Kidney epithelial cell (primary cell): ENCODE measurements at places on chromosomes 4 and X.

GRCh38 chr4:108130955-108131354 lies 37.8 kb downstream of the LEF1 start:
- no peak for DNase-seq

- no peak for DNase-seq
These were observed 10.8 kb downstream of the CETN2 start for GRCh38 chrX:152819732-152820131.

DNA sequence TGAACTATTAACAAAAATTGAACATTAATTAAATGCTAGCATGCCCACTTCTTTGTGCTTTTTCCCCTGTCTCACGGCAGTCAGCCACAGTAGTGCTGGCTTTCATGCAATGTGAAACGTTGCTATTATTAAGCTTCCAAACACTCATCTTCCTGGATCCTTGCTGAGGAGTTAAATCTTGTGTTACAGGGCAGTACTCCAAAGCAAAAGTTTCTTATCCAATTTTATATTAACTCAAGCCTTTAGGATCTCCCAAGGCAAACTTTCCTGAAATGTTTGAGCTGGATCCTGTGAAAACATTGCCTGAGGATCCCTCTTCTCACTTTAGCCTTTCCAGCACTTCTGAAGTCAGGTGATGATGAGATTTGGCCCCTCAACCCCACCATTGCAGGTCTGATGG lies 1454.8 kb downstream of the FSTL5 start:
- DNase-seq: no peak

- DNase-seq: no peak
These were observed 49.8 kb downstream of the OSTC start for GRCh38 chr4:108700081-108700757.

DNA sequence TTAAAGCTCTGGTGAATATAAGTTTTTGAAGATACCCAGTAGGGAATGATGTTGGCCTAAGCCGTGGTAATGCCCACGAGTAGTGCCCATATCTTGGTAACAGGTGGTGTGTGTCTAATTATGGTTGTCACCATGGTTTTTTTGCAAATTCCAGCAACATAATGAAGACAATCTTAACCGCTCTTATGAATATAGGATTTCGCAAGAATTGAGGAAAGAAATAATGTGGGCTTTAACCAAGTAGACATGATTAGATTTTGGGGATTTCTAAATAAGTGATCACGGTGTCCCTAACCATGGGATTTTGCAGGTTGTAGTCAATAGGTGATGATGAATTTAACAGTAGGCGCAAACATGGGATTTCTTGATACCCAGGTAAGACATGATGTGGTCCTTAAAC lies 2.5 kb downstream of the ATXN3L start:
- no peak for DNase-seq

DNA sequence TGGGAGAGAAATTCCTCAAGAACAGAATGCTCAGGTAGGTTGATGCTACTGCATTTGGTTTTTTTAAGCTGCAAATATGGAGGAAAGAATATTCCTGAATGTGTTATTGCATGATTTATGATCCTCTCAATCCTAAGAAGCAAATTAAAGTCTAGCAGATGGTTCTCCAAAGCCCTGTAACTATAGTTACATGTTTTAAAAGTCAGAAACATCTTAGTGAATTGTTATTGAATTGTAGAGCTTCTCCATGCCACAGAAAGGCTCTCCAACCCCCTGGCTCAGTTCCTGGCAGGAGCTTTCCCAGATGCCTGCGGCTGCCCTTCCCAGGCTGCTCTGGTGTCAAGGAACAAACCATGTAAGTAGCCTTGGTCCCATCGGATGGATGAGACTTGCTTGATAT lies 227.8 kb upstream of the GATB start:
- no peak for DNase-seq

DNA sequence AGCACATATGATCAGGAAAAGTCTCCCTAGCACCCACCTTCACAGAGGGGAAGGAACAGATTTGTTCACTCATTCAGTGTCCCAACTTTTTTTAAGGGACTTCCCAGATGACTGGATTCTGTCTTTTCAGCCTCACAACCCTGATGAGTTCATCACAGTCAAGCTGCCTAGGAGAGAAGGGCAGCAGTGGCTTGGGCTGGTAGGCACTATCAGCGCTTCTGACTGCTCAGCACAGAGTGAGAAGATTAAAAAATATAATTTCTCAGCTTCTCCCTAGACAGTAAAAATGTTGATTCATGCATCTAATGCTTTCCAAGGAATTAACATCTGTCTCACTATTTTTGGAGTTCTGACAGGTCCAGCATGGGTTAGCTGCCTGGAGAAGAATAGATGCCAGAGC lies 328.2 kb downstream of the DTHD1 start:
- no peak for DNase-seq

- DNase-seq: no peak
These were observed 102.4 kb downstream of the CEP135 start for GRCh38 chr4:56051029-56051709.

- no peak for DNase-seq
These were observed 6.8 kb upstream of the SLC25A6 start for GRCh38 chrX:1398431-1399340.

DNA sequence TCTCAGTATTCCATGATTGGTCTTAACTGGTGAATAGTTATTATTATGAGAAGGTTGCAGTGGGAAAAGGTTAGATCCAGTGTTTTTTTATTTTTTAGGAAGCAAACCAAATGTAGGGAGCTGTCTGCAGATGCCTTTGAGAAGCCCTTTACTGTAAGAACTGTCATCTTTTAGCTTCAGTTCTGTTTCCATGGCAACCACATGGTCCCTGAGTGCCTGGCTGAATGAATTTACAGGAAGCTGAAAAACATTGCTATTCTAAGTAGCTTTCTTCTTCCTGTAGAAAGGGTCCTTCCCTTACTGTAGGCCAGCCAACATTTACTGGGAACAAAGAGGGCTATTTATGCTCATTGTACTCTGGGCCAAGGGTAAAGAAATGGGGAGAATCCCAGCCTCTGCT lies 103.3 kb downstream of the DCLK2 start:
- DNase-seq: no peak

DNA sequence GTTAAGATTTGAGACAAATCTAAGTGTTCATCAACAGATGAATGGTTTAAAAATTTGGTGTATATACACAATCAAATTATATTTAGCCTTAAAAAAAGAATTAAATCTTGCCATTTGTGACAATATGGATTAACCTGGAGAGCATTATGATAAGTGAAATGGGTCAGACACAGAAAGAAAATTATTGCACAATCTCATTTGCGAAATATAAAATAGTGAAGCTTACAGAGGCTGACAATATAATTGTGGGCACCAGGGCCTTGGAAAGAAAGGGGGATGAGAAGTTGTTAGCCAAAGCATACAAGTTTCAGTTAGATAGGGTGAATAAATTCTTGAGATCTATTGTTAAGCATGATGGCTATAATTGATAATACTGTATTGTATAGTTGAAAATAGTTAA lies 883.0 kb downstream of the TECRL start:
- DNase-seq: no peak

GRCh38 chr4:121266982-121267381 lies 102.9 kb upstream of the TNIP3 start:
- no peak for DNase-seq

DNA sequence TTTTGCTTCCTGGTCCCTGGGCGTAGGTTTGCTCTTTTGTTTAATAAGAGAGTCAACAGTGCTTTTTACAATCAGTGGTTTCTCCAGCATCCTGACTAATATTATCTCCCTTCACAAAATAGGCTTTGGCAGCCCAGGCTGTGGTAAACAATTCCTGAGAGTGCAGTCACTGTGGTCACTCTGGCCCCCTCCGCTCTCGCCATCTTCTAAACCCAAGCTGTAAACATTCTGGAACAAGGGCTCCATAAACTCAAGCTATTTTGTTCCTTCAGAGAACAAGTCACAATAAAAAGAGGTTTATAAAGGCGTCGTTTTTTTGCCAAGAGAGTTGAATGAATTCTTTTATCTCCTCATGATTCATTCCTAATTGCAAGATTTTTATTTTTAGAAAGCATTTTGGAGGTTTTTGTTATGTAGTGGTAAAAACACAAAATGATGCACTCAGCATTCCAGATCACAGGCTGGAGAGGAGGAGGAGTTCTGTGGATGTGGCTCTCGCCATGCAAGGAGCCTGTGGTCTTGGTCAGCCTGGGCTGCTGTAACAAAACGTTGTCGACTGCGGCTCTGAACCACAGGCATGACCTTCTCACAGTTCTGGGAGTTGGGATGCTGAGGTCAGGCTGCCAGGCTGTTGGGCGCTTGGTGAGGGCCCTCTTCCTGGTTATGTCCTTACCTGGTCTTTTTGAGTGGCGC lies 486.4 kb upstream of the FAT1 start:
- no peak for DNase-seq

GRCh38 chr4:108094131-108094530 lies 74.6 kb downstream of the LEF1 start:
- no peak for DNase-seq

- no peak for DNase-seq
These were observed 178.4 kb upstream of the GPR101 start for GRCh38 chrX:137212078-137212632.

DNA sequence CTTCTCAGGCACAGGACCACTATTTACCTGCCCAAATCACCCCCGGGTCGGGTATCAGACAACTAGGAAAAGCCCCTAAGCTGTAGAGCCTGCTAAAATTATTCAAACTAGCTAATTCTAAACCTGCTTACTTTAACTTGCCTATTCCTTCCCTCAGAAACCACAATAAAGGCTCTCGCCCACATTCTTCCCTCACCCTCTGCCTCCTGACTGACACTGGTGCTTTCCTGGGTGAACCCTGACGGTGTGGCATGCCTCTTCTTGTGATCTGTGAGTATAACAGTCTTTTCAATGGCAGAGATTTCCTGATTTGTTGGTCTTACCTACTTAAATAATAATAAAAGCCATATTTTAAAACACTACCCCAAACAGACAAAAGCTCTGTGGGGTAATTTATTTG lies 242.1 kb upstream of the ZCCHC13 start:
- DNase-seq: no peak

- no peak for DNase-seq
These were observed 19.0 kb downstream of the TMEM47 start for GRCh38 chrX:34638116-34638515.

DNA sequence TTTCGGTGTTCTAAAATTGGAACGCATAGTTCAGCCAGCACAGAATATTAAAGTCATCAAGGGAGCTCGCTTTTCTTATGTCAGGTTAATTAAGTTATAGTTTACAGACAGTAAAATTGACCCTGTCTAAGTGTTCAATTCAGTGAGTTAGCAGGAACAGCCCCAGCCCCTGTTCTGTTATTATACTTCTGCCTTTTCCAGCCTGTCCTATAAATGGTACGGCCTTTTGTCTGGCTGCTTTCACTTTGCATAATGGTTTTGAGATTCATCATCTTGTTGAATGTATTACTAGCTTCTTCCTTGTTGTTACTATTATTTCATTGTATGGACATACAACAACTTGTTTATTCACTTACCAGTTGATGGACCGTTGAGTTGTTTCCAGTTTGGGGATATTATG lies 9.5 kb downstream of the CXCL13 start:
- DNase-seq: no peak

GRCh38 chr4:151718984-151719955 lies 41.5 kb downstream of the GATB start:
- DNase-seq: no peak

- DNase-seq: no peak
These were observed 108.8 kb upstream of the KIT start for GRCh38 chr4:54548831-54549460.

GRCh38 chr4:155339999-155340398 lies 36.8 kb downstream of the MAP9 start:
- no peak for DNase-seq

- no peak for DNase-seq
These were observed 1.1 kb downstream of the RNF150 start for GRCh38 chr4:141132072-141132708.

DNA sequence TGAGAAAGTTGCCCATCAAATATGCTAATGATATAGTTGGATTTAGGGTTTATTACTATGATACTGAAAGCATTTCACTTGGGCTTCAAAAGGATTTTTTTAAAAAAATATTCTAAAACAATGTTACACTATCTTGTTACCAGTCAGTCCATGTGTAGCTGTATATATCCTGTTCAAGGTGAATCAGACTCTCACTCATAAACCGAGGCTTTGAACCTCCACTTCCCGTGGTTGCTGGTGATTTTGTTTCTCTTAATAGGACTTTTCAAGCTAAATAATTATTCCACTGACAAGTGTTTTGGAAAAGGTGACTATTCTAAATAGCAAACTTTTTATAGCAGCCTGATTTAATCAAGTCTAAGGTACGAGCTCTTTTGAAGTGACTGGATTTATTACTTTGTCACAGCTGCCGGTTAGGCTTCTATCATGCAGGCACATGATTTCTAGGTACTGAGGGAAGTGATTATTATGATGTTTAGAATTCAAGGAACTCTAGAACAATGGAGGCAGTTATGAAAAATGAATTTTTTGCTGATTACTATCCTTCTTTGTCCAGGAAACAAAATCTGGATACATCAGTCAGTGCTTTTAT lies 287.7 kb downstream of the KCTD8 start:
- DNase-seq: no peak

DNA sequence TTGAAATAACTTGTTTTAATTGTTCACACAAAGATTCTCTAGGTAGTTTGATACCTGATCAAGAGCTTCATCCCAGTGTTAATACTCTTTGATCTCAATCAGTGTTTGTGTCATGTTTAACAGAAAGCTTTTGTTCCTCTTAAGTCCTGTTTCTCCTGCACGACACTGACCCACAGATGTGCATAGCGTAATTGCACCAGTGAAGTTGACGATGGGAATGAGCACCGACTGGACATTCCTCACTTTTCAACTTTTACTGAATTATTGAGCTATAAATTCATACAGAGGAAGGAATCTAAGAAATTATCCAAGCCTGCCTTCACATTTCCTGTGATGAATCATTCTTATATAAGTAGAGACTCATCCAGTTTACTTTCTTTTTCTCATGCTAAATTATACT lies 878.7 kb upstream of the TENM3 start:
- DNase-seq: no peak

- no peak for DNase-seq
These were observed 413.1 kb downstream of the PDGFC start for GRCh38 chr4:156558373-156559025.

- no peak for DNase-seq
These were observed 2.9 kb upstream of the SPRY1 start for GRCh38 chr4:123393721-123394120.

GRCh38 chrX:38804432-38804681 lies 3.1 kb downstream of the MID1IP1 start:
- no peak for DNase-seq
